ENCODE measurements at places on chromosomes 1 and 21. TPM values are rescaled to one million over a fixed set of nuclear protein-coding genes. Genes with fewer than 3 reads are reported as not detected.

The RHCE gene
- 0.70 TPM for total RNA-seq

The TNFRSF18 gene
- total RNA-seq: 3.2 TPM

- DNase-seq: no peak
Observed at GRCh38 chr1:25999041-25999800, 1.4 kb upstream of the PAFAH2 start.

DNA sequence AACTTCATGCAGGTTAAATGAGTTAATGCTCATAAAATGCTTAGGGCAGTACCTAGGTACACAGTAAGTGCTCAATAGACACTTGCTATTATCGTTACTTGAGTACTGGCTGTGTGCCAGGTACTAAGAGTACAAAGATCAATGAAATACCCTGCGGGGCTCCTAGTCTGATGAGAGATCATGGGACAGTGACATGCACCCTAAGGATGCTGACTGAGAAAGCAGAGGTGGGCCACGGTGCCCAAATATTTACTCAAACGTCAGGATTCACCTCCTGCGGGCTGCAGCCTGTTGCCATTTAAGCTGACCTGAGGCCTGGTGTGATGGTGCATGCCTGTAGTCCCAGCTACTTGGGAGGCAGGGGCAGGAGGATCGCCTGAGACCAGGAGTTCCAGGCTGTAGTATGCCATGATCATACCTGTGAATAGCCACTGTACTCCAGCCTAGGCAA, 19.8 kb upstream of the LUZP1 start:
- DNase-seq: peak; percentile 62

The SMPDL3B gene
- 6.6 TPM for total RNA-seq

GRCh38 chr1:37519613-37520012, 5.0 kb upstream of the MEAF6 start:
- no peak for DNase-seq

- DNase-seq: no peak
Observed at GRCh38 chr1:63135174-63135512, 187.2 kb upstream of the FOXD3 start.

DNA sequence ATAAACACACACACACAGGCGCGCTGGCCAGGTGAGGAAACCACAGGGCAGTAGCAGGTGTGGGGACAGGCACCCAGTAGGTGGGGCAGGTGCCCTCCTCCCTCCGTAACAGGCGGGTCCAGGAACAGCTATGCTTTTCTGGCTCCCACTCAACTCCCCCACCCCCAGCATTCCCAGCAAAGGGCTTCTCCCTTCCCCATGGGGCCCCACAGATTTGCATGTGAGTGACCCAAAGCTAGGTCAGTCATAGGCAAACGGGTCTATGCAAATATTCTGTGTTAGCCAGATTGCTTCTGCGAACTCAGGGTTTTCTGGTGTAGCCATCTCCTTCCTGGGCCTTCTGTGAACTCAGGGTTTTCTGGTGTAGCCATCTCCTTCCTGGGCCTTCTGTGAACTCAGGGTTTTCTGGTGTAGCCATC, 114.2 kb downstream of the SIK1 start:
- no peak for DNase-seq

The SMIM11 gene
- 5.1 TPM for total RNA-seq

GRCh38 chr1:204396015-204396583, 15.5 kb downstream of the PPP1R15B start:
- DNase-seq: no peak

GRCh38 chr1:95622609-95623008, 388.6 kb downstream of the RWDD3 start:
- no peak for DNase-seq

The PDC gene
- total RNA-seq: not detected

DNA sequence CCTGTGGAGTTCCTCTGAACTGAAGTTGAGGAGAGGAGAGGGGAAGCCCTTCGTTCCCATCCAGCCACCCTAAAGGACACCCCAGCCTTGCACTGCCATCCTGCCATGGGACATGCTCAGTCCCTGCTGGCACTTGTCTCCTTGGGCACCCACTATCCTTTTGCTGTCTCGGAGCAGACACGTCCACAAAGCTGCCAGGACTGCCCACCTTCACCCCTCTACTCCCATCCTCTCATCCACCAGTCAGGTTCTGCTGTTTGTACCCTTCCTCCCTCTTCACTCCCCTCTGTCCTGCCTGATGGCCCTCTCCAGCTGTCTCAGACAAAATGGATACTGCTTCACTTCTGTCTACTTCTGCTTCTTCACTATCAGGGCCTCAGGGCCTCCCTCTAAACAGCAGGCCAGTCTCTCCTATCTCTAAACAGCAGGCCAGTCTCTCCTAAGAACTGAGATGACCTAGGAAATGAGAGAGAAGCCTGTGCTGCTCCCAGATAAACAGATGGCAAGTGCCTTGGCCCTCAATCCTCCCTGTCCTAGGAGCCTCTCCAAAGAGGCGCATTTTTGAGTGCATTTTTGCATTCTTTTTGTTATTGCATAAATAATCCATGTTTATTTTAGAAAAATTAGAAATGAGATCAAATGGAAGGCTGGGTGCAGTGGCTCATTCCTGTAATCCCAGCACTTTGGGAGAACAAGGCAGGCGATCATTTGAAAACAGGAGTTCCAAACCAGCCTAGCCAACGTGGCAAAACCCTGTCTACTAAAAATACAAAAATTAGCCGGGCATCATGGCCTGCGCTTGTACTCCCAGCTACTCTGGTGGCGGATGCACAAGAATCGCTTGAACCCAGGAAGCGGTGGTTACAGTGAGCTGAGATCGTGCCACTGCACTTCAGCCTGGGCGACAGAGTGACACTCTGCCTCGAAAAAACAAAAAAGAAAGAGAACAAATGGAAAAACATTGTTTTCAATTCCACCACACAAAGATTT, 4.4 kb upstream of the PYCR2 start:
- DNase-seq: no peak

All from Peyer's patch (tissue), 4 donors.